ENCODE measurements at places on chromosomes 12 and 14.

- no peaks in the 10 kb centered on the region for H3K36me3 ChIP-seq
- no peak overlapping the region for H3K27ac ChIP-seq
- H3K4me1 ChIP-seq, result no peaks in the 10 kb centered on the region
- H3K27me3 ChIP-seq, result no peaks in the 10 kb centered on the region
- no peak overlapping the region for H3K4me3 ChIP-seq
These were observed 183.2 kb downstream of the GRIP1 start for GRCh38 chr12:66495709-66496108.

- H3K27ac ChIP-seq, result no peak overlapping the region
- no peak for DNase-seq
- no peaks in the 10 kb centered on the region for H3K36me3 ChIP-seq
- H3K27me3 ChIP-seq, result no peaks in the 10 kb centered on the region
- H3K4me1 ChIP-seq, result no peaks in the 10 kb centered on the region
These were observed 214.7 kb downstream of the CPNE8 start for GRCh38 chr12:38690646-38691045.

DNA sequence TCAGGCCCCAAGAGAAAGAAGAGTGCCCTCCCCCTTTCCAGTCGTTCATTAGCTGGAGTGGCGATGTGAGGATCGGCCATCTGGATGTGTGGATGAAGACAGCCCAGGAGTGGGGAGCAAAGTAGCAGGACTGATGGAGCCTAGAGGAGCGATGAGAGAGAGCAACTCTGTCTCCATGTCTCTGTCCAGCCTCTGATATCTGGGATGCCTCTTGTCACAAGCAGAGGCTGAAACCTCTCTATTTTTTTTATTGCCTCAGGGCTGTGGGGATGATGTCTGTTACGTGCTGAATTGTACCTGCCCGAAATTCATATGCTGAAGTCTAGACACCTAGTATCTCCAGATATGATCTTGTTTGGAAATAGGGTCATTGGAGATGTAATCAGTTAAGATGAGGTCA lies 2.7 kb downstream of the SERPINA11 start:
- peaks cover 17% of the 10 kb centered on the region for H3K27me3 ChIP-seq
- no peaks in the 10 kb centered on the region for H3K4me1 ChIP-seq
- H3K27ac ChIP-seq, result no peak overlapping the region

- H3K4me1 ChIP-seq, result peaks cover 43% of the 10 kb centered on the region
- H3K27me3 ChIP-seq, result no peaks in the 10 kb centered on the region
- no peak overlapping the region for H3K27ac ChIP-seq
- no peak overlapping the region for H3K4me3 ChIP-seq
These were observed 7.8 kb downstream of the GMFB start for GRCh38 chr14:54480830-54481562.

DNA sequence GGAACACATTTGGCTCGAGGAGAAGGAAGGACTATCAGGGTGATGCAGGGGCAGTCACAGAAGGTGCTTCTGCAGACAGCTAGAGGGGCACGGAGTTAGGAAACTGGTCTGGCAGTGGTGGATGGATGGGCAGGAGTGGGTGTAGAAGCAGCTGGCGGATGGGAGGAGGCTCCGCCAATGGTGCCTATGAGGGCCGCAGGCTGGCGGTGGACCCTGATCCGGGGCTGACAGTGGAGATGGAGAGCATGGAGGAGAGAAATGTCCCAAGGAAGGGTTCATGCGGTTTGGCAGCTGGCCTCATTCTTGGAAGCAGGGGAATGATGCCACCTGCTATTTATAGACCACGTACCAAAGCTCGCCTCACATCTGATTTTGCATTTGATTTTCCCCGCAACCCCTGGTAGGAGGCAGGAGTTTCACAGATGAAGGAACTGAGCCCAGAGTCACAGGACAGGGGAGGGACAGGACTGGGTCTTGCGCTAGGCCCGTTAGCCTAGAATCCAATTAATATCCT lies 237.1 kb downstream of the FOXN3 start:
- H3K4me1 ChIP-seq, result peaks cover 9% of the 10 kb centered on the region
- peaks cover 10% of the 10 kb centered on the region for H3K36me3 ChIP-seq
- H3K27ac ChIP-seq, result no peak overlapping the region
- no peak for DNase-seq

GRCh38 chr14:24734917-24735500 lies 101.0 kb upstream of the GZMB start:
- no peak overlapping the region for H3K4me3 ChIP-seq
- no peaks in the 10 kb centered on the region for H3K4me1 ChIP-seq
- H3K27ac ChIP-seq, result no peak overlapping the region
- peaks cover 7% of the 10 kb centered on the region for H3K27me3 ChIP-seq

- H3K4me1 ChIP-seq, result no peaks in the 10 kb centered on the region
- no peak overlapping the region for H3K27ac ChIP-seq
- no peak overlapping the region for H3K4me3 ChIP-seq
- no peaks in the 10 kb centered on the region for H3K27me3 ChIP-seq
These were observed 120.2 kb upstream of the DNM1L start for GRCh38 chr12:32558903-32559302.

DNA sequence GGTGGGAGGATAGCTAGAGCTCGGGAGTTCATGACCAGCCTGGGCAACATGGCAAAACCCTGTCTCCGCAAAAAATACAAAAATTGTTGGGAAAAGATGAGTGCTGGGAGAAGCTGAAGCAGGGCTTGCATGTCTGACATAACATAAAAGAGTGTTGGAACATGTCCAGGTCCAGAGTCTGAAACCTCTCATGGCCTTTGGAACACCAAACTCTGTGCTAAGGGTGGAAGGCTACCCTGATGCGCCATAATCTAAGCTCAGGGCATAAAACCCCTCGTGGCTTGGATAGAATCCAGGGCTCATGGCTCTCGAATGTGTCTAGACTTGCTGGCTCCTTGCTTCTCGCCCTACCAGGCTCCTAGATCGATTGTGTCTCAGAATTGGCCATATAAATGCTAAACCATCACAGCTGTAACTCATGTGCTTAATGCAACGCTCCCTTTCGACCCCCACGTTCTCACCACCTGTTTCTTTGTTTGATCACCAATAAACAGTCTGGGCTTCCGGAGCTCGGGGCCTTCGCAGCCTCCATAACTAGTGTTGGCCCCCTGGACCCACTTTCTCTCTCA lies 6.7 kb upstream of the CLEC7A start:
- no peak for DNase-seq
- no peaks in the 10 kb centered on the region for H3K36me3 ChIP-seq

DNA sequence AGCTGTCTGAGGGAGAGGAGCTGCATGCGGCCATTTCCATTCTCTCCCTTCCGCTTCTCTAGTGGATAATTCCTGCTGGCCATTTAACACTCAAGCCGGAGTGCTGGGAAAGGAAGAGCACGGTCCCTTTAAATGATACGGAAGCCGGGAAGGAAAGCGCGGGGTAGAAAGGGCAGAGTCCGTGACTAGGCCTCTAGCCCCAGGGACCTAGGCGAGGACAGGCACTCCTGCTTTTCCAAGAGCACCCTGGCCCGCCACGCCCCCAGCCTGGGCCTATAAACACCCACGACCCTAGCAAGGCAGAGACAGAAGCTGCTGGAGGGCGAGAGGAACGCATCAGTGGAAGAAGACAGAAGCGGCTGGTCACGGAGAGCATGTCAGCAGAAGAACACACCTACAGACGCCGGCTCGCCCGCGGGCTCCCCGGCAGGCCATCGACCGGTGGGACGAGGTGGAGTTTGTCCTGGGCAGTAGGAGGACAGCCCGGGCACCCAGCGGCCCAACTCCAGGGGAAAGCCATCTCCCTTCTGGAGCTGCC lies 1206.6 kb upstream of the TMEM132C start:
- no peaks in the 10 kb centered on the region for H3K4me1 ChIP-seq
- DNase-seq, result no peak
- no peak overlapping the region for H3K27ac ChIP-seq
- peaks cover 3% of the 10 kb centered on the region for H3K27me3 ChIP-seq
- H3K4me3 ChIP-seq, result no peak overlapping the region

All from activated naive CD4-positive, alpha-beta T cell treated with anti-CD3 and anti-CD28 coated beads for 36 hours (primary cell).